ENCODE measurements at places on chromosomes 4 and X. TPM values are rescaled to one million over a fixed set of nuclear protein-coding genes. Genes with fewer than 3 reads are reported as not detected.

Gene FDCSP
- not detected for total RNA-seq

Gene ASMT
- not detected for total RNA-seq

Gene ZDHHC15
- total RNA-seq, result 2.2 TPM

Gene WDR17
- total RNA-seq, result 3.2 TPM

Gene ARMCX1
- 19.9 TPM for total RNA-seq

Gene PPP4R3C
- not detected for total RNA-seq

Gene CFAP47
- total RNA-seq, result under 0.01 TPM

Gene TRPC3
- not detected for total RNA-seq

Gene SATL1
- under 0.01 TPM for total RNA-seq

Gene GSX2
- not detected for total RNA-seq

Gene EDA
- under 0.01 TPM for total RNA-seq

Gene RHOXF2B
- not detected for total RNA-seq

Gene TSPAN7
- 2.4 TPM for total RNA-seq

Gene TKTL2
- not detected for total RNA-seq

Gene RTL9
- total RNA-seq, result under 0.01 TPM

Gene PPEF2
- total RNA-seq, result under 0.01 TPM

Gene TCP11X2
- total RNA-seq, result not detected

Gene EIF2S3
- total RNA-seq, result 390 TPM

Gene SHROOM2
- total RNA-seq, result under 0.01 TPM

Gene DDX53
- not detected for total RNA-seq

Gene SPANXA2
- total RNA-seq, result not detected

Gene TIMP1
- 43.1 TPM for total RNA-seq

Gene ADH6
- not detected for total RNA-seq

Gene ASB11
- under 0.01 TPM for total RNA-seq

Gene RIBC1
- 3.0 TPM for total RNA-seq

Gene FGB
- under 0.01 TPM for total RNA-seq

Gene FAT1
- total RNA-seq, result 0.81 TPM
